ENCODE measurements at places on chromosomes 3 and 15. TPM values are rescaled to one million over a fixed set of nuclear protein-coding genes. Genes with fewer than 3 reads are reported as not detected.

Gene PPP1R14D
- total RNA-seq: 0.53 TPM

Gene CHRM5
- total RNA-seq: not detected

Gene LRRC34
- 4.8 TPM for total RNA-seq

Gene TASOR
- total RNA-seq: 69.7 TPM

Gene GREM1
- total RNA-seq: 3.1 TPM

Gene CX3CR1
- 14.1 TPM for total RNA-seq

Gene ZNF502
- 2.3 TPM for total RNA-seq

Gene SHQ1
- total RNA-seq: 16.8 TPM

Gene KIF15
- total RNA-seq: 1.3 TPM

Gene FBXW12
- total RNA-seq: not detected

Gene REC114
- total RNA-seq: not detected

DNA sequence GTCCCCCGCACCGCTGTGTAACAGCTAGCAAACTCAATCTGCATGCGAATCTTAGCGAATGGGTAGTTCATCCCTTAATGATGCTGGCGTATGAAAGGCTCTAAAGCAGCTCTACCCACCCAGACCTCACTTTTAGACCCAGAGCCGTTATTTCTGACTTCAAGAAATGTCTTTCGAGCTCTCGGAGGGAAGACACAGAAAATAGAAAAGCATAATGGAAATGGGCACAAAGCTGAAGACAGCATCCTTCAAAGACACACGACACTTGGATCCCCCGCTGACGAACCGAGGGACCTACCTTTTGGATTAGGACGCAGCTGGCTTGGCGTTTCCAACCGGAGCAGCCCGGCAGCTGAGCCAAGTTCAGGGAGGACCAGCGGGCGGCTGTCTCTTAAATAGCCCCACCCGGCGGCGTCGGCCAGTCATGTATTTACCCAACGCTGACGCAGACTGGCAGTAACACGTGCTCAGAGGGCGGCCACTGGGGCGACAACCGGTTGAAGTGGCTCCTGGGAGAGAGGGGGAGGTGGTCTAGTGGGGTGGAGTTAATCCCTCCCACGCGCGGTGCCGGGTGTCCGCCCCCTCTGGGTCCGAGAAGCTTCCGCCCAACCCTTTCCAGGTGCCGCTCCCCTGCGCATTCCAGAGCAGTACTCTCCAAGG lies 1.5 kb downstream of the CCK start:
- peak; percentile 74 for DNase-seq

- no peak for DNase-seq
Measured at GRCh38 chr3:34777386-34777785, 861.9 kb upstream of the ARPP21 start.

GRCh38 chr3:29215948-29216347 lies 64.9 kb upstream of the RBMS3 start:
- DNase-seq: no peak

GRCh38 chr3:187798531-187799530 lies 53.6 kb upstream of the BCL6 start:
- no peak for DNase-seq

GRCh38 chr3:134231131-134231530 lies 19.5 kb downstream of the RYK start:
- no peak for DNase-seq

DNA sequence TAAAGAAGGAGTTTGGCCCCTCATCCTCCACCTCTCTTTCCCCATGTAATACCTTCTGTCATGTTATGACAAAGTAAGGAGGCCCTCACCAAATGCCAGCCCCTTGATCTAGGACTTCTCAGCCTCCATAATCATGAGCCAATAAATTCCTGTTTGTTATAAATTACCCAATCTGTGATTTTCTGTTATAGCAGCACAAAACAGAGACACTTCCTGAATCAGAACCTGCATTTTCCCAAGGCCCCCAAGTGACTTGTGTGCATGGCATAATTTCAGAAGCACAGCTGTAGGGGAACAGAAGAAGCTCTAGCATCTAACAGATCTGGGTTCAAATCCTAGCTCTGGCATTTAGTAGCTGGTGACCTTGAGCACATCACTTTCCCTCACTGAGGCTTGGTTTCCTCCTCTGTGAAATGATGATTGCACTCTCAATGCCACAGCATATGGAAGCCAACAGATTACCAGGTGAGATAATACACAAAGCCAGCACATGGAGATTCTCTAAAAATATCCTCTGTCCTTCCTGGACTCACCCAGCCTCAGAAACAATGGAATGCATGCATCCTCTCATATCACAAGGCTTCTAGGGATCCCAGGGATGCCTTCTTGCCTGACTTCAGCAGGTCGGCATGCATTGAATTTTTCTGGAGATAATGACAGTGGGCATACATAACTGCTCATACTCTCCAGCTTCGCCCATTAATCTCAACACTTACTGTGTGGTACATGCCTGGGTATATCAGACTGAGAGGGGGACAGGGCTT lies 26.3 kb downstream of the TLNRD1 start:
- DNase-seq: no peak

- DNase-seq: no peak
Measured at GRCh38 chr15:87703327-87704111, 553.0 kb downstream of the NTRK3 start.

DNA sequence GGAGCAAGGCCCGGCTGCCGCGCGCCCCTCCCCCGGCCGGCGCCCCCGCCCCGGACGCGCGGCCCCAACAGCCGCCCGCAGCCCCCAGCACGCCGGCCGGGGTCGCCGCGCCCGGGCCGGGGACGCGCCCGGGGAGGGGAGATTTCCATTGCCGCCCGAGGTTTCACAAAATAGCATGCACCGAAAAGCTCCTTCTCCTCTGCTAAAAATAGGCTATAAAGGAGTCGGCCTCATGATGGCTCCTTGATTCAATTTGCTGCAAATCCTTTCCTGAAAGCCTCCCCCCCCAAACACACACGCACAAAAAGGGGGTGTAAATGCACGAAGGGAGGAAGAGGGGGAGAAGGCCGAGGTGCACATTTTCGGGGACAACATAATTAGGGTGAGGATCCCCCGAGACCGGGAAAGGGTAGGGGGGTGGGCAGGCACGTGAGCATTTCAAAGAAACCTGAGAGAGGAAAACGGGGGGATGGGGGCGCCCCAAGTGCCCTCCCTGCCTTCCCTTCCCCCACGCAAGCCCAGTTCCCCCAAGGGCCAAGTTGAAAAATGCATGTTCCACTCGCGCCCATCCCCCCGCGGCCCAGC lies 734 bp downstream of the TBL1XR1 start:
- no peak for DNase-seq

DNA sequence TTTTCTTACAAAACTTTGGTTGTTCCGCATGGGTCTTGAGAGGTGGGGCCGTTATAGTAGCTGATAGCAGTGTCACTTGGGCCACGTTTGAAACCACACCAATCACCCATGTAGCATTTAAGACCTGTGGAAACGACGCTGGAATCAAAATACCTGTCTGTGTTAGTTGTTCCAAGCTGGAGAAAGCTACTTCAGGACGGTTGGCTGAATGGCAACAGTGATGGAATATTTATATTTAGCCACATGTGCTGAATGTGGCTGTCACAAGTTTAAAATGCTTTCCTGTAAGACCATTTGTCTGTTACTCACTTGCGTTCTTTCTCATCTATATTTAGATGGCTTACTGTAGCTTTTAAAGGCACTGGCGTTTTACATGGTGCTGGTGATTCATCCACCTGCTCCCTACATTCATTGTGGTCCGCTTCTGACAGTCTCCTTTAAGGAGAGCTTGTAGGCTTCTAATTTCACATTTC lies 1.4 kb downstream of the DNAJA4 start:
- no peak for DNase-seq

- DNase-seq: no peak
Measured at GRCh38 chr15:42687740-42688139, 49.2 kb downstream of the CDAN1 start.

DNA sequence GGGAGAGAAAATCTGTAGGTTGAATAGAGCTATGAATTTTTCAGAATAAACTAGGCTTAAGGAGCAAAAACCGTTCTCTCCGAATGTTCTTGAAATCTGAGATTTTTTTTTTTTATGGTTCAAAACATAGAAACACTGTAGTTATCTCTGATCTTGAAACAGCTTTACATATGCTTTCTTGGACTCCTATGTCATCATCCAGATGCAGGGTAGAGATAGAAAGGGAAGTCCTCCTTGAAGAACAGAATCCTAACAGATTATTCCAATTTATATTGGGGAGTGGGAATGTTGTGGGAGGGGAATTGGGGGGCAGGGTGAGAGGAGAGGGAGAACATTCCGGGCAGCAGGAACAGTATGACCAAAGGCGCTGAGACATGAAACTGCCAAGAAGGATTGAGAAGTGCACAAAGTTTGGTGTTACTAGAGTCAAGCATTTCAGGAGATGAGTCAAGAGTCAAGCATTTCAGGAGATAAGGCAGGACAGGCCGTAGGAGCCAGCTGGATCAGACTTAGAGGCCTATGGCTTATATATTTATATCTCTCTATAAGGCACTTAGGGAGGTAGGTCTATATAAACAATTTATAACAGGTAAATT lies 21.9 kb upstream of the ST3GAL6 start:
- no peak for DNase-seq

DNA sequence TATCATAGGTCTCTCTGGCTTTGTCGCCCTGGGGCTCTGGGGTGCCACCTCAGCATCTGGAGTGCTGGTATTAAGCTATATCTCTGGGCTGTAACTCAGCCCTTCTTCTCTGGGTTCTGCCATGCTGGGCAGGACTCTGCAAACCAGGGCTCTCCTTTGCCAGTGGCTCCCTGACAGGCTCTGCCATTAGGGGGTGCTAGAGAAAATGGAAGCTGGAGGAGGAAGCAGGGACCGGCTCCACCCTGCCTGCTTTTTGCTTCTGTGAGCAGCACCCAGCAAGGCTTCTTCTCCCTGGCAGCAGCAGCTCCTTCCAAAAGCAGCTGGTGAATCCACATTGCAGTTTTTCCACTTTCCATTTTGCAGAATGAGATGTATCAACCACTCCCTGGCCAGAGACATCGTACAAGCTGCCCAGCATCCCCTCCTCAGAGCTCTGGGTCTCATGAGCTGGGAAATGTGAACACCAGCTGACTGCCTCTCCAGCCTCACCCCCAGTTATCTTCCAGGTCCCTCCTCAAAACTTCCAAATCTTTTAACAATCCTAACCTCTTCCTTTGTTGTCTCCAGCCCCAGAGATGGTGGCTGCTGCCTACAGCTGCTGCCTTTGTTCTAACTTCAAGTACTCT lies 165.0 kb downstream of the ABHD5 start:
- DNase-seq: peak; percentile 67

DNA sequence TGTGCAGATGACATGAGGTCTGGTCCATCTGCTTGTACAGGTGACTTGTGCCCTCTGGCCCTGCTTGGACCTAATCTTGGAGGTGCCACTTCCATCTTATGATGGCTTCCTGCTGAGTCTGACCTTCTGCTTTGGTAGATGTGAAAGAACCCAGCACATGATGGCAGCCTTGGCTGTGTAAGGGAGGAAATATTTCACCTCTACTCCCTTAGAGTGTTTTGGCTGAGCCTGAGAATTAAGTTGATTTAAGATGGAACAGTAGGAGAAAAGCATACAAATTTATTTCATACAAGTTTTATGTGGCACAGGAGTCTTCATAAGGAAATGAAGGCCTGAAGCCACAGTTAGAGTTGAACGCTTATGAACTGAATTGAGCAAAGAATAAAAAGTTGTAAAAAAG lies 27.6 kb upstream of the CDCP1 start:
- DNase-seq: no peak

- no peak for DNase-seq
Measured at GRCh38 chr3:176807938-176808337, 389.3 kb downstream of the TBL1XR1 start.

- no peak for DNase-seq
Measured at GRCh38 chr3:99962703-99963102, 145.0 kb downstream of the CMSS1 start.

DNA sequence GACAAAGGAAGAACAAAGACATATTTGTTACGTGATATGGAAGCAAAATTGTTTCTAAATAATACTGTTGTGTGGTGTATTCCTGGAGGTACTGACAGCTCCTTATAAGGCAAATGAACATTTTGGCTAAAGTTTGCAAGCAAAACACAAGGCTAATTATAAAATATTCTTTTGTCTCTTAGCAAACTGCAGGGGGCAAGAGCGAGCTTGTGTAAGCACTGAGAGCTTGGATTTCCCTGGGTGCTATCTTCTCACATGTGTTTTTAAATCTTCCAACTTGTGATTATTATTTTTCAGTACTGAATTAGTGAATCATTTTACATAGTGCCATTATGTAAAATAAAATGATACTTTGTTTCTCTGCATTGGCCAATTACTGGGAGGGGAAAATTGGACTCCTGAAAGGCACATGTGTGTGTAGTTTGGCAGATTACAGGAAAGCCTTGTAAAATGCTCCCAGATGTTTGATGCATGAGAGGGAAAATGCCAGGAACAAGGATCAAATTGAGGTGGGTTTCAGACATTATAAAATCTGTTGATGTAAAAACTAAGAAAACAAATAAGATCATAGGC lies 611.5 kb downstream of the AGBL1 start:
- DNase-seq: no peak

DNA sequence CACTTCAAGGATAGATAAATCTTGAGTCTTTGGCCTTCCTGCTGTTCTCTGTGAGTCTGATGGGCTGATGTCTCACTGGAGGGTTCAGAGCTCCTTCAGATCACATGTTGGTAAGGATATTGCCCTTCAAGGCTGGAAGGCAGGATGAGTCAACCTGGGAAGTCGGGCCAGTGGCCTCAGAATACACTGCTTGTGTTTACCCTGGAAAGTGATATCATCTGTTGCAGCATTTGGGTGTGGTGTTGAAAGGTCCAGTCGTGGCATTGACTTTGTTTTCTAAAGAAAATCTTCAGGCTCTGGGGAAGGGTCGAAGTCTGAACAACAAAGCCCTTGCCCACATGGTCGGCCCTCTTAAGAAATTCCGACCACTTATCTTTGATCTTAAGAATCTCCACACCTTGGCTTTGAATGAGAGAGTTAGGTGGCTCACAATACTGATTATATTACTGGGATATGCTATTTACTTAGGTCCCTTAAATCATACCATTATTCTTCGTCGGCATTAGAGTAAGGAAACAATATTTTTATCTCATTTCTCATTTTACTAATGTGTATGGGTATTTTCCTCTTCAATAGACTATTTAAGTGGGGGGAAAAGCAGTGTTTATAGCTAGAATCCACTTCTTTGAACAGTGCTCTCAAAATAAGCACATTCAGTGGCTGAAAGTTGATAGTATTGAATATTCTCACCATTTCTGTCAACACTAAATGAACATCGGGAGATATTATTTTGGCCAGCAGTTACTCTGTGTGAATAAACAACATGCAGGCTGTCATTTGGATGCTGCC lies 303.9 kb upstream of the RASGRP1 start:
- DNase-seq: no peak

DNA sequence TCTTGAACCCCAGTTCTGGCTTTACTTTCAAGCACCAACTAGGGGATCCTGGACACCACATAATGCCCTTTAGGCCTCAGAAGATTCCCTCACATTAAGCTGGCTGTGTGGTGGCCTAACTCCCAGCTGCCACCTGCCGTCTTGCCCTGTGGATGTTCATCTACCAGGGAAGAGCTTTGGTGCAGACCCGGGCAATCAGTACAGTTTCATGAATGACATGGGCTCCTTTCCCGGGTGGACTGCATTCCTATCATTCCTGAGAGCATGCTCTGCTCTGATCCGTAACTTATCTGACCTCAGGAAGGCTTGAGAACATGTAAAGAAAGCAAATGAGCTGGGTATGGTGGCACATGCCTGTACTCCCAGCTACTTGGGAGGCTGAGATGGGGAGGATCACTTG lies 50.0 kb upstream of the GSK3B start:
- DNase-seq: no peak

All from lower lobe of right lung (tissue), 2 donors.